Sigmoid colon (tissue), 7 donors: ENCODE measurements at places on chromosomes 4 and X. TPM values are rescaled to one million over a fixed set of nuclear protein-coding genes. Genes with fewer than 3 reads are reported as not detected.

IGSF1 gene
- polyA plus RNA-seq: 0.15 TPM

DNA sequence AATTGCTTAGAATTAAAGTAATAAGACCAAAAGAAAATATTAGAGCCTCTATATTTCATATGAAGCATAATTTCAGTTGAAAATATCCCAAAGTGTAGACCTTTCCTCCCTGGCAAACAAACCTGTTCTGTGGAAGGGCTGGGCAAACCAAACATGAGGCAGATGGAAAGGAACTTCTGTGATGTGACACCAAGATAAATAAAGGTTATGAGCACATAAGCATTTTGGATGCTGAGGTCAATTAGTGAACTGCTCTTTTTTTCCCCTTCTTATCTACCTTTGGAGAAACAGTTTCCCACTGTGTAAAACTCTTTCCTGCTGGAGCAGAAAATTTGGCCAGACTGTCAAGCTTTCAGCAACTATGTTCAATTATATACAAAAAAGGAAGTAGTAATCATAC is 109.6 kb upstream of the STIM2 start:
- DNase-seq: no peak

- DNase-seq: no peak
Measured at GRCh38 chr4:25013756-25014661, 16.7 kb downstream of the LGI2 start.

- no peak for DNase-seq
Measured at GRCh38 chr4:41602113-41602512, 64.2 kb downstream of the LIMCH1 start.

DNA sequence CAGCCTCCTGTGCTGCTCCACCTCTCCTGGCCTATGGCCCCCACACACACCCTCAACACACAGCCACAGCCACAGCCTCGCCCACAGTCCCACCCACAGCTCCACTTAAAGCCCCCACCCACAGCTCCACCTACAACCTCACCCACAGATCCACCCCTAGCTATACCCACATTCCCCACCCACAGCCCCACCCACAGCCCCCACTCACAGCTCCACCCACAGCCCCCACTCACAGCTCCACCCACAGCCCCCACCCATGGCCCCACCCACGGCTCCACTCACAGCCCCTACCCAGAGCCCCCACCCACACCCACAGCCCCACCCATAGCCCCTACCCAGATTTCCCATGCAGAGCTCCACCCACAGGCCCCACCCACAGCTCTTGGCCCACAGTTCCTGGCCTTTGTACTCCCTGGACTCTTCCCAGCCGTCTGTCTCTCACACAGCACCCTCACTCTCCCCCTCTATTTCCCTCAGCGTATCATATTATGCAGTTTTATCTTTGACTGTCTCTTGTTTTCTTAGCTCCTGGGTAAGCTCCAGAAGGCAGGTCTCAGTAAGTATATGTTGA is 322.5 kb downstream of the EVC2 start:
- DNase-seq: no peak

TMEM144 gene
- 6.0 TPM for polyA plus RNA-seq

GRCh38 chr4:38138363-38138762 is 178.2 kb downstream of the PTTG2 start:
- no peak for DNase-seq

NAT8L gene
- 2.4 TPM for polyA plus RNA-seq

DNA sequence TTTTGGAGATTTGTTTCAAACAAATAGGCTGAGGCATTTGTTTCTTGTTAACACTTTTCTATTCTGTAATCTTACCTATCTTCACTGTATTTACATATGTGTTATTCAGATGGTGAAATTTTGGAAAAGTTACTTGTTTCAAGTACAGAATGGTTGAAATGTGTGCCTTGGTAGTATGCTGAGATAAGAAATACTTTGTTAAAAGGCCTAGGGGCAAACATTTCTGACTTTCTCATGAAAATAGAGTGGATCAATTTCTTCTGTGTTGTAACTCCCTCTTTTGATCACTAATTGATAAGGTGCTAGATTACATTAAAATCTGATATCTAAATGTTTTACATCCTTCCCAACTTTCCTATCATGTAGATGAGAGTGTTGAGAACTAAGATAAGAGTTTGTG is 18.1 kb downstream of the USO1 start:
- no peak for DNase-seq

DNA sequence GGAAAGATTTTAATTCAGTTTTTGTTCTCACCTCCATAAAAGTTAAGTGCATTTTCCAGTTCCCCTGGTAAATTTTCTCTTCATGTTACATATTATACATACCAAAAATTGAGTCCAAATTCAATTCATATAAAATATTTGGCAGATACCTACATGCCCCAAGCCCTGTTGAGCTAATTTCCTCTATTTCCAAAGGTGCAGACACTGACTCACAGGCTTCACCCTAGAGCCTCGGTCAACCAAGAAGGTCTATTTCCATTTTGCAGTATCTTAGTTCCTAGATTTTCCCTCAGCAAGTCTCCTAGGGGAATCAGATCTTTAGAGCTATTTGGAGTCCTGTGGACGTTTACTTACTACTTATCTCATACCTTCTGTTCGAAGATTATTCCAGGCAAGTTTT is 174.4 kb downstream of the TSPAN5 start:
- DNase-seq: no peak

EIF1AX gene
- 48.6 TPM for polyA plus RNA-seq

GRCh38 chrX:11188664-11189063 is 77.5 kb downstream of the HCCS start:
- no peak for DNase-seq

PCSK1N gene
- 2.3 TPM for polyA plus RNA-seq

DNA sequence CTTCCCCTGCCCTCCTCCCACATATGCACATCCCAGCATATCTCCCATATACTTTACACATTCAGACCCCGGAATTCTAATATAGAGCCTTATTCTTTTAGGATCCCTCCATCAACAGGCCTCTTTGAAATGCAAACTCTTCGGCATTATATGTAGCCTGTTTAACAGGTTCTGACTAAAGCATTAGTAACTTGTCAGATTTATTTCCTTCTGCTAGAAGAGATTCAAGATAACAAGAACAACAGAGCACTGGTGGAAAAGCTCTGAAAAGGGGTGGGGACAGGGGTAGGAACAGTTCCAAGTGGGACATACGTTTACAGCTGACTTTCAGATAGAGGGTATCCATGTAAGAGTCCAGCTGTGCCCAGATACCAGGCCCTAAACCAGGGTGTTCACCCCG is 31.7 kb upstream of the PRPS1 start:
- no peak for DNase-seq

PPP4R3C gene
- not detected for polyA plus RNA-seq

- DNase-seq: no peak
Measured at GRCh38 chrX:130299279-130300009, 30.7 kb upstream of the ZNF280C start.

DNA sequence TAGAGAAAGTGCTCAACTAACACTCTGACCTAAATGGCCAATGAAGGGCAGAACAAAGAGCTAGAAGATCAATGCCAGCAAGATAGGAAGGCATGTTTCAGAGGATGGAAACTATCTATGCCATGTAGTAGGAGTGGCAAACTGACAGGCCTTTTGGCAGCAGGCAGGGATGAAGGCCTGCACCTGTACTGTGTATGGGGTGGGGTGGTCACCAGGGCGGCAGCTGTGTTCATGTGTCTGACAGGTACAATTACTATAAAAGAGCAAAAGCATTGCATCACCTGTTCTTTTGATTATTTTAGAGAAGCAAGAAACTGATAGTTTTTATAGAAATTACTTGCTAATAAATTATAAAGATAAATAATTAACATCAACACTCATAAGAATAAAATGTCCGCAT is 239.1 kb downstream of the CAMK2D start:
- no peak for DNase-seq

DNA sequence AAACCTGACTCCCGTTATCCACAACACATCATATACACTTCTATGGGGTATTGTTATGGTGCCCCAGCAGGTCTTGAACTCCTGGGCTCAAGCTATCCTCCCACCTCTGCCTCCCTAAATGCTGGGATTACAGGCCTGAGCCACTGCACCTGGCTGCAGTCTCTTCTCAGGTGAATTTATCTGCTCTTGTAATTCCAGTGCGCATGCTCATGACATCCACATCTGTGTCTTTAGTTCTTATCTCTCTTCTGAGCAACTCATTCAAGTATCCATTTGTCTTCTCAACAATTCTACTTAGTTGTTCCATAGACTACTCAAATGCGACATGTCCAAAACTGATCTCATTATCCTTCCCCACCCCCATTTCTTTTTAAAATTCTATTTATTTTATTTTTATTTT is 20.5 kb upstream of the MID2 start:
- DNase-seq: no peak

RHOH gene
- polyA plus RNA-seq: 2.5 TPM

GRCh38 chr4:147847751-147848590 is 116.1 kb downstream of the ARHGAP10 start:
- no peak for DNase-seq

DNA sequence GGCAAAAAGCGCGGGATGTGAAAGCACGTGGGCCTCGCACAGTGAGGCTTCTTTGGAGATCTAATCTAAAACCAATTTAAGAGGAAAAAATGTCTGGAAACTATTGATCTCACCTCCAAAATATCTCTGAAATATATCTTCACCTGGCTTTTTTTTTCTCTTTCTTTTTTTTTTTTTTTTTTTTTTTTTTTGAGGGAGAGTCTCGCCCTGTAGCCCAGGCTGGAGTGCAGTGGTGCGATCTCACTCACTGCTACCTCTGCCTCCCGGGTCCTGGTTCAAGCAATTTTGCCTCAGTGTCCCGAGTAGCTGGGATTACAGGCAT is 383 bp upstream of the ZMAT1 start:
- no peak for DNase-seq

GPR143 gene
- not detected for polyA plus RNA-seq

DKK2 gene
- polyA plus RNA-seq: 0.35 TPM

DNA sequence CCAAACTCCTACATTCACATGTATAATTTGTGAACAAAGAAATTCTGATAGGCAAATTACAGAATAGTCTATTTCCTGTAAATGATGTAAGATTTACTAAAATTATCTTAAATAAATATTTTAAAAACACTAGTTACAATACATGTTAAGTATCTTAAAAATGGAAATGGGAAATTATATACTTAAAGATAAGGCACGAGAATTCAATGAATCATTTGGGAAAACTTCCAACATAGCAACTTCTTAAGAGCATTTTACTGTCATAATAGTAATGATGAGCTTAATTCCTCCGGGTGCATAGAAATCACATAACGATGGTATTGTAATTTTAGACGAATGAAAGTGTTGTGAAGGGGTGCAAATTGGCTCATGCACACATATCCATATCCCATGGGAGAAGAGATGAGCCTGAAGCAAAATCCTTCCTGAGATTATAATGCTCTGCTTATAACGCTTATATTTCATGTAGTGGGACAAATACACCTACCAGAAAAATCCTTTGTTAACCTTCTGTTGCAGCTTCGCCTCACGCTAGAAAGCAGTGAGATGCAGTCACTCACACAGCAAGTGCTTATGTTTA is 873.5 kb downstream of the PDHA2 start:
- DNase-seq: no peak

GRCh38 chr4:186699298-186699697 is 24.4 kb downstream of the FAT1 start:
- no peak for DNase-seq

GRCh38 chrX:8729811-8730210 is 2.1 kb downstream of the ANOS1 start:
- no peak for DNase-seq

TMPRSS11B gene
- polyA plus RNA-seq: 1.2 TPM

TRIML2 gene
- polyA plus RNA-seq: not detected

DNA sequence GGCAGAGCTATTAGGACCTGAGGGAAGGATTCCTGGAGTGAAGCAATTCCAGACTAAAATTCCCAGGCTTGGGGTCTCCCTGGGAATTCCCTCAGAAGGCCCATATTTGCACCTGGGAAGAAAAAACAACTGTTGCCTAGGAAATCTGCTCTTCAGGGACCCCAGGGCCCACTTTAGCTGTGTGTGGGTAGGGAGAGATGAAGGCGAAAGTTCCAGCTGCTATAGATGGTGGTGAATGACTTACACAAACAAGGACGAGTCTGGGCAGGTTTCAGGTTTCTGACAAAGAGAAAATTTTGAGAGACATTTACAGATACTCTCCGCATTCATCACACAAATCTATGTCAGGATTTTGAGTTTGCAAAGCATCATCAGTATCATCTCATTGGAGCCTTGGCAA is 126.1 kb downstream of the GPC3 start:
- DNase-seq: no peak

DNA sequence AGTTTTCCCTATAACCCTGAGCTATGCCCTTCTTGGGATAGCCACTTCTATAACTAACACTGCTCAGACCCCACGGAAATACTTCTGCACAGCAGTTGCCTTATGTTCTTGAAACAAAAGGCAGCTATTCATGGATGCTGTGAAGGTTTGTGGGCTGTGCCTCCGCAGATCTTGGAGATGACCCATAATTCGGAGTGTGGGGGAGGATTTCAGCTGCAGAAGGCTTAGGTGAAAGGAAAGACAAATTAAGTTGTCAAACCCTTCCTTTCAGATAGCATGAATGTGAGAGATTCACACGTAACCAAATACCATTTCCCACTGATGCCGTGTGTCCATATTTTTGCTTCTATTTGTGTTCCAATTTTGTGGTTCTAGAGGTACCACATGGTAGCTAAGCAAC is 38.1 kb upstream of the NYX start:
- DNase-seq: no peak

DNA sequence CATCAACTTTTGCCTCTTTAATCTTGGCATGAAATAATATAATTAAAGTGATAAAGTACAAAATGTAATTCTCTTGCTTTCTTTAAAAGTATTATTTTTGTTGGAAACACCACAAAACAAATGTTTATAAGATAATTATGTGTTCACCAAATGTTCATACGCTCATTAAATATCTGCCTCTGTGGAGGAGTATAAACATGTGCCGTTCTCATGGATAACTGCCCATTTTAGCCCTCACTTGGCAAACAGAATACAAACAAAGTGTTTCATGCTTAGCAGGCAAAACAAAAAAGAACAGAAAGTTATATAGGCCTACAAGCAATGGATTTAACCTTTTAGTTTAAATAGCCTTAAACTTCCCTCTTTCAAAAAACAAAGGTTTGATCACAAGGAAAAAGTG is 800.5 kb upstream of the DIAPH2 start:
- DNase-seq: no peak

NLGN3 gene
- 0.95 TPM for polyA plus RNA-seq

SPP1 gene
- polyA plus RNA-seq: 3.0 TPM

- DNase-seq: no peak
Measured at GRCh38 chr4:2335729-2336101, 73.8 kb upstream of the MXD4 start.

DNA sequence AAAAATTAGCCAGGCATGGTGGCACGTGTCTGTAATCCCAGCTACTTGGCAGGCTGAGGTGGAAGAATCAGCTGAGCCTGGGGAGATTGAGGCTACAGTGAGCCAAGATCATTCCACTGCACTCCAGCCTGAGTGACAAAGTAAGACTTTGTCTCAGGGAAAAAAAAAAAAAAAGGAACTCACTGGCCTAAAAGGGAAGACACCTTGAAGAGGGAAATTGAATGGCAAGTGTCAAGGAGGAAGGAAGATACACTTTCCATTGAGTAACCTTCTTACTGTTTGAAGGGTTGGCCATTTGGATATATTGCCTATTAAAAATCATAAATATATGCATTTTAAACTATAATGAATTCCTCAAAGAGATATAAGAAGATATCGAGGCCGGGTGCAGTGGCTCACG is 147.5 kb upstream of the FAM241A start:
- no peak for DNase-seq
